ENCODE measurements at places on chromosomes 4 and X.

DNA sequence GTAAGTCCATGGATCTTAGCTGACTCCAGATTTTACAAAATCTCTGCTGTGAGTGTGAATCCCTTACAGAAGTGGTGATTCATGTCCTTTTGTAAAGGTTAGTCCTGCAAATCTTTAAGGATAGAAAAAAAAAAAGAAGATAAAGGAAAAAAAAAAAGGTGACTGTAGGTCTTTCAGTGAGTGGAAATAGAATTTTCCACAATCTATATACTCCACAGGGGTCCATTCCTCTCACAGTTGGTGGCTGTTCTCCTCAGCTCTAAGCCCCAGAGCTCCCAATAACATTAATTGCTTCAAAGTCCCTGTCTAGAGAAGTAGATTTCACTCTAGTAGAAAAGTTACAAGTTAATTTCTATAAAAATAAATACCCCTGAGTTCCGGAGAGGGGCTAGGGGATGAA is 189.1 kb downstream of the NDST4 start:
- DNase-seq = no peak

- DNase-seq = no peak
These were observed 215.9 kb downstream of the MID1 start for GRCh38 chrX:10404436-10404835.

DNA sequence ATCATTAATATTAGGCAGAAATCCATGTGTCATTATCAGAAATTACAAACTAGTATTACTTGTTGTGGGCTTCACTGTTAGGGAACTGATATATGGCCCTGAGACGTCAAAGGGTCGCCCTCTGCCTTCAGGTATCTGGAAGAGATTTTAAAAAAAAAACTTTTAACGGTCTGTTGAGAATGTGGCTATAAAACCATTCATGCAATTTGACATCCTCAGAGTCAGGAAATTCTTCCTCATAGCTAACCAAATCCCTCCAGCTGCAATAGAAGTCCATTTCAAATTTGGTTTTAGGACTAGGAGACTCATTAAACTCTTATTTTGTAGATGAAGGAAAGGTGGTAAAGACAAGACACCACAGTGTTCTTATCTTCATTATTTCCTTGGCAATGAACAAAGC is 194.2 kb upstream of the NOCT start:
- no peak for DNase-seq

- DNase-seq = no peak
These were observed 522.5 kb downstream of the SMARCA1 start for GRCh38 chrX:129000797-129001196.

- DNase-seq = no peak
These were observed 115.7 kb downstream of the SLIT2 start for GRCh38 chr4:20367446-20367845.

DNA sequence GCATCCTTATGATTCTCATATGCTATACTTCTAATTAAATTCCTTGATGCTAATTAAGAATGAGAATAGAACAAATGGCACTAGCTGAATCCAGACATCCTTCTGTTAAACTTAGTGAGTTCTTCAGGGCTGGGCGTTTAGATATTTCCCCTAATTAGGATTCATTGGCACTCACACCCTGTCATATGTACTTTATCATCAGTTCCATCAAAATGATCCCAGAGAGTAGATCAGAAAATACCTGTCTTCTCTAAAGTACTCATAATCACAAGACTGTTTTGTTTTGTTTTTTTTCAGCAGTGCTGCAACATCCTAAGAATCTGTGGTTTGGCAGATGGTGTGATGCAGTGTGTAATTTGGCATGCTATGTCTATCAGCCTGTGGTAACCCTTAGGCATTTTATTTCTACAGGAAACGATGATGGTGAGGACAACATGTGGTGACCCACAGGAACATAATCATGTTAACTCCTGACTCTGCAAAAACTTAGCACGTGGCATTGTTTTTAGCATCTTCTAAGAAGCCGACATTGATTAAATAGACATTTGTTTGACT is 2528.4 kb downstream of the ARAP2 start:
- no peak for DNase-seq

- no peak for DNase-seq
These were observed 127.4 kb downstream of the GRIA3 start for GRCh38 chrX:123311486-123311885.

- DNase-seq = no peak
These were observed 39.0 kb upstream of the PROM1 start for GRCh38 chr4:16122784-16123183.

- no peak for DNase-seq
These were observed 10.9 kb upstream of the ASMTL start for GRCh38 chrX:1463581-1463980.

DNA sequence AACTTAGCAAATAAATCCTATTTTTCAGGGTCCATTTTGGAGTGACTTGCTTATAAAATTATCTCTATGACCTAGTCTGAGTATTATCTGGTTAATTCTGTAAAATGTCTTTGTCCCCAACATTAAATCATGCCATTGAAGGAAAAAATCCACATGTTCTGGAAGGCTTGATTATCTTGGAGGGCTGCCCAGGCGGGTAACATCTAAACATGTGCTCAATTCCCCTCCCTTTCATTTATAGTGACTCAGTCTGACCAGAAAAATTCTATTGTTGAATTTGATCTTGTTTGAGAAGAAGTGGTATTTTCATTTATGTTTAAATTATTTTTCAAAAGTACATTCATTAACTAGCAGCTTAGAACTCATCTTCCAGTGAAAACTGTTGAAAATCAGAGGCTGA is 55.4 kb upstream of the SLC10A7 start:
- DNase-seq = no peak

DNA sequence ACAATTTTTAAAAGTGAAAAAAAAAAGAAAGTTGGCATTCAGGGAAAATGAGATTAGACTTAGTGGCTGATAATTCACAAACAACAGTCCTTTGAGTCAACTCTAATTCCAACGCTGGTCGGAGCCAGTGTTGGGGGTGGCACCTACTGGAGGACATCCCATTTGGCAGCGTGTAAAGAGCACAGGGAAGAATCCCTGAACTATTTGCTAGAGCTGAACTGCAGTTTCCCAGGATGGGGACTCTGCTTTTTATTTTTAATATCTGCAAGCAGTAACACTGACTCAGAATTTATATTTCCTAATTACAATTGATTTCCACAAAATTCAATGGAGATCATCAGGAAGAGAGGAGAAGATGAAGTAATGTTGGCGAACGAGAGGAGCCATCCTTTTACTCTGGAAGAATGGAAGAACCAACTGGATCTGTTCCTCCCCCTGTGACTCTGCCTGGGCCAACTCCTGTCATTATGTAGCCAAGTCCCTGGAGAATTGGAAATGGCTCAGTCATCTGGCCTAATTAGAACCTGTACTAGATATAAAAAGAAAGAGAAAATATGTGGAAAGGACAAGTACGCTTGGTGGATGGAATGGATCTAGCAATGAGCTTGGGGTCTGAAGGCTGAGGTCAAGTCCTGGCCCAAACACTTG is 76.7 kb downstream of the IRF2 start:
- no peak for DNase-seq

GRCh38 chrX:46849933-46850332 is 13.1 kb downstream of the RP2 start:
- DNase-seq = no peak

DNA sequence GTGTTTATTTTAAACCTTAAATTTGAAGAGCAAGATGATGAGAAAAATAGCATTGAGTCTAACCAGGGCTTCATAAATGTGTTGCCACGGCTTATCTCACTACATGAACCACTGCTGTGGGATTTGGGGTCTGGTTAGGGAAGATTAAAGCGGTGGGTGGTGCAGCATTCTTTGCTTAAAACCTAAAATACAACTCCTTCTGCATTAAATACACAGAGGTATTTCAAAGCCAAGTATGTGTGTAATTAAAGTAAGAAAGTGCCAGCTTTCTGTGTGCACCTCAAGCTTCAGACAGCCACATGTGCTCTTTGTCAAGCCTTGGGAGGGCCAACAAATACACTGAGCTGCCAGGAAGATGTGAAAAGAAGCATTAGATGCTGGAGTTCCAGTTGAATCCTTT is 128.0 kb downstream of the CPE start:
- DNase-seq = no peak

GRCh38 chr4:25330905-25331808 is 18.6 kb downstream of the ZCCHC4 start:
- no peak for DNase-seq
